Urothelium cell line (cell line): ENCODE measurements at places on chromosomes 3 and 15.

DNA sequence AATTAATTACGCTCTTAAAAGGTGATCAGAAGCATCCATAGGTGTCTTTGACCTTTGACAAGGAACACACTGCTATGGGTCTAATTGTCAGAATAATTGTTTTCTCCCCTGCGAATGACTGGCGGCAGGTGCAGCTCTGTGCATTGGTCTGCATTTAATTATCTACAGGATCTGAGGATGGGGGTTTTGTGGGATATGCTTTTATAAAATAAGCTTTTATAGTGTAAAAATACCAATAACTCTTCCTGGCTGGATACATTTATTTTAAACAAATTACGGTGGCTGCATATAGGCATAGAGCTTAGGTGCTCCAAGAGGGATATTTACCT lies 201.6 kb upstream of the RGMA start:
- no peak for DNase-seq

DNA sequence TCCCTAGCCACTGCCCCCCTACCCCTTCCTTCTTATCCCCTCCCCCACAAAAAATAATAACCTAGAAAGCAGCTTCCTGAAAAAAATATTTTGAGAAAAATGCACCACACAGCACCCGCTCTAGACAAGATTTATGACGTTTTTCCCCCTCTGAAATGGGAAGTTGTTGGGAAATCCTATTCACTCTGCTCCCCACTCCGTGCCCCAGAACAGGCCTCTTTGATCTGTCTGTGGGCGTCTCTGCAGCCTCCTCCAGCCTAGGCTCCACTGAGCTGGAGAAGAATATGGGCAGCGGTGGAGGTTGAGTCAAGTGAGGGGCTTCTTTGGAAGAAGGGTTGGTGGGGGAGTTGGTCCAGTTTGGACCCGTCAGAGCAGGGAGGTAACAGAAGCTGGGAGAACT lies 28.5 kb upstream of the POLG start:
- DNase-seq: no peak

DNA sequence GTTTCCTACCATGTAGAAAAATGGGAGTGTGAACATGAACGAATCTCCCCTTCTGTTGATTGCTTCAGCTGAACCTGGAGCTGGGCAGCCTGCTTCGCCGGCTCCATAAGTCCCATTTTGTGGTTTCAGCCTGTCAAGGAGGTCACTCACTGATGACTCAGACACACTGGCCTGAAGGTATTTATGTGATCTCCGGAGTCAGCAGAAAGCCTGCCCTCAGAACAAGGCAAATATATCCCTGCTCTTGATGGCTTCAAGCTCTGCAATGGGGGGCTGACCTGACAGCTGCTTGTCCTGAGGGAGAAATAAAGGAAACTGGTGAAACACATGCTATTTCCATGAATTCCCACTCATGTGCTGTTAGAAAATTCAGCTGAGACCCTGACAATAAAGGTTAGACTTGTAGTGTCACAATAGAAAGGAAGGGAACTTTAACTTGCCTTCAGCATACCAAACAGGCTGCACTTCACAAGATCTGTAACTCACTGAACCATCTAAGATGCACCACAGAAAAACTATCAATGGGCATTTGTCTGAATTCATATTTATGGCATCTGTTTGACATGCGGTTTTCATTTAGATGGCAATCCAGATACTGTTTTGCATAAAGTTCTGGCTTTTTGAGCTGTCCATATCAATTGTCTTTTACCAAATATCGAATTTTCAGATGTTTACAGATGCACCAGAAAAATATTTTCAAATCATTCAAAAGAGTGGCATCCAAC lies 282.0 kb upstream of the VEPH1 start:
- DNase-seq: peak; percentile 55

- DNase-seq: no peak
Measured at GRCh38 chr3:102346897-102347296, 87.9 kb upstream of the ZPLD1 start.

GRCh38 chr3:75101329-75102147 lies 487.1 kb upstream of the CNTN3 start:
- DNase-seq: peak; percentile 3

DNA sequence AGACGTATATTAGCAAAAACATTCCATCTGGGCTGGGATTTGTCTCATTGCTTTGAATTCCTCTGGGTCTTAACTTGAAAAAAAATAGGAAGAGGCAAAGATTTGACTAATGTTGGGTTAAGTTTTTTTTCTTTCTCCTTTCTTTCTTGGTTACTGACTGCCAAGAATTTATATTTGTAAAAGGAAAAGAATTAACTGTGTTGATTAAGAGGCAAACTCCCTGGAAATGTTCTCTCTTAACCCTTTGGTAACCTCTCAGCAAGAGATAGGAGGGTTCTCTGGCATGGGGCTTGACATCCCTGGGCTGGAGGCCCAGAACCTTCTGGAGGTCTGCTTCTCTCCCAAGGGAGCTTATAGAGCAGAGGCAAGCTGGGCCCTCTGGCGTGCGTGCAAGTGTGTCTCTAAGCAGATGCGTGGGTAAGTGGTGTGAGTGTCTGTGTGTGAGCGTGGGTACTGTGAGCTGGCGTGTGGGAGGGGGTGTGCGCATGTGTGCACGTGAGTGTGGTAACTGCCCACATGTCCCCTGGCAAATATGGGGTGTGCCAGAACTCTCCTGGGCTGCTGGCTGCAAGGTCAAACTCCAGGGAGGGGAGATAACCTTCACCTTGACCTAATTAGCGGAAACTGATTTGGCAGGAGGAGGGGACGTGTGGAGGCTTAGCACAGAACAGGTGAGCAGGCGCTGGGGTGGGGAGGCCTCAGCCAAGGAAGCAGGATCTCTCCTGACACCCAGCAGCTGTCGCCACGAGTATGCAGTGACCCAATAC lies 49.4 kb upstream of the MAGEF1 start:
- no peak for DNase-seq

DNA sequence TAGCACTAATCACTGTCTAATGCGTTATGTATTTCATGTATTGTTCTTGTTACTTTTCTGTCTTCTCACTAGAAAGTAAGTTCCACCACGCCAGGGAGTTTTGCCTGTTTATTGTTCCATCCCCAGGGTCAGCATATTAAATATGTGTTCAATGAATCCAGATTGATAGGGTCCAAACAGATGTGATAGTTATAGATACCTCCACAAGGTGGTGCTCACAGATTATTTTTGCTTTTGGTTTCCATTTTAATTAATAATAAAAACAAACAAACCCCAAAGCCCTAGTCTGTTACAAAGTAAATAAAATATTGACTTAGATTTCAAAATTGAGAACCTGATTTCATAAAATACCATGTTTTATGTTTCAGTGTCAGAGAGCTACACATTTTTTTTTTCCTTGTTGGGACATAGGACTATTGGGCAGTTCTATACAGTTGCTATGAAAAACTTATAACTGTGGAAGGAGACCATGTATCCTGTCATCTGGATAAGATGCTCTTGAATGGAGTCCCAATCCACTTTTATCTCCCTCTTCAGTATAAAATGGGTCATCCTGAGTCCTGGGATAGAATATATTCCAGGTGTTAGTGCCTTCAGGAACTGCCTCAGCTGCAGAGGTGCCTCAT lies 12.4 kb downstream of the OTOL1 start:
- DNase-seq: peak; percentile 10
